Cardiac muscle cell (in vitro differentiated cells and primary cell): ENCODE measurements at places on chromosomes 4 and X. TPM values are rescaled to one million over a fixed set of nuclear protein-coding genes. Genes with fewer than 3 reads are reported as not detected.

The MMRN1 gene
- polyA plus RNA-seq: 0.54 and 0.83 TPM in 2 replicates

The AKAP4 gene
- polyA plus RNA-seq: not detected in 2 replicates

The ARHGAP10 gene
- 10.4 and 12.1 TPM in 2 replicates for polyA plus RNA-seq

The MAGEB2 gene
- polyA plus RNA-seq: not detected in 2 replicates

The SLC10A4 gene
- not detected in 2 replicates for polyA plus RNA-seq

The CPE gene
- polyA plus RNA-seq: 238 and 323 TPM in 2 replicates

The ANOS1 gene
- 10.4 and 17.6 TPM in 2 replicates for polyA plus RNA-seq

The ARMCX4 gene
- 11.2 and 16.3 TPM in 2 replicates for polyA plus RNA-seq

The NR0B1 gene
- polyA plus RNA-seq: 0.30 TPM in 1 of 2 replicates, not detected in the other

The RBM46 gene
- polyA plus RNA-seq: 0.24 and 0.75 TPM in 2 replicates

The ATOH1 gene
- not detected in 2 replicates for polyA plus RNA-seq

The GAB3 gene
- 0.17 TPM in 1 of 2 replicates, not detected in the other for polyA plus RNA-seq

The TCEAL9 gene
- polyA plus RNA-seq: 287 and 422 TPM in 2 replicates

DNA sequence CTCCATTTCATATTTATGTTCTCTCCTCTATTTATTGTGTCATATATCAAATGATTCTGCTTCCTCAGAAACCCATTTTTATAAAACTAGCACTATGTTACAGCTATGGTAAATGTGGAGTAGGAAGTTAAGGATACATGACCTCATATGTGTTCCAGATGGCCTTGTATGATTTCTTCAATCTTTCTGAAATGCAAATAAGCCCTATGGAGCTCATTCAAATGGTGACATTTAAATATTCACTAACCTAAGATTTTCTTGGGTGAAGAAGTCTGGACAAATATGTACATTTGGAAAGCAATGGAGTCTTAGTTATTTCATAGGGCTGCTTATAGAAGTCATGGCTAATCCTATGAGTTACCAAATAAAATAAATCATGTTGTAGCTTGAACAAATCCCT, 782.5 kb downstream of the STPG2 start:
- H3K27me3 ChIP-seq: no peaks in the 10 kb centered on the region
- no peak for DNase-seq
- H3K36me3 ChIP-seq: no peaks in the 10 kb centered on the region
- H3K4me3 ChIP-seq: no peak overlapping the region

DNA sequence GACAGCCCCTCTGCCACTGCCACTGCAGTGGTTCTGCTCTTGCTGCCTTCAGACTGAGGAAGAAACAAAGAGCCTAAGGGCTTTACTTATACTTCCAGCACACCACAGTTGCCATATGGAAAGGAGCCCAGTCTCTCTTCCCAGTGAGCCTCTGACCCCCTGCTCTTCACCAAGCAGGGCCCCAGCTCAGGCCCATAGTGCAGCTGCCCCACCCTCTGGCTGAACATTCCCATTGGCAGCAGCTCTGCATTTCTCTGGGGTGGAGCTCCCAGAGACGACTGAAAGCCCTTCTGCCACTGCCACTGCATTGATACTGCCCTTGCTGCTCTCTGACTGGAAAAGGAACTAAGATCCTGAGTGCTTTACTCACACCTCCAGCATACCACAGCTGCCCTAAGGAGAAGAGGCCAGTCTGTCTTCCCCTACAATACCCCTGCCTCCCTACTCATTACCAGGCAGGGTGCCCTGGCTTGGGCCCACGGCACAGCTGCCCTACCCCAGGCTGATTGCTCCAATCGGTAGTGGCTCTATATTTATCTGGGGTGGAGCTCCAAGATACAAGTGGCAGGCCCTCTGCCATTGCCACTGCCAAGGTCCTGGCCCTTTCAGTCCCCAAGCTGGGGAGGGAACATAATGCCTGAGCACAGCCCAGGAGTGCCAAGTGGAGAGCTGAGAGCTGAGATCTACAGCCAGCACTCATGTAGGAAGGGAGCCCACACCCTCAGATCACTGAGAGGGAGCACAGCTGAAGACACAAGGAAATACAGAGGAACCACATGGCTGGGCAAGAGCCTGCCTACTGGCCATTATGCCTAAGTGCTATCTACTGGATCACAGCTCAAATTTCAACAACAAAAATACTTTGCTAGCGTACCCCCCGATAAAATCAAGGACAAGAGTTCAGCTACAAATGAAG, 36.0 kb downstream of the AWAT2 start:
- no peaks in the 10 kb centered on the region for H3K4me1 ChIP-seq
- no peak overlapping the region for H3K27ac ChIP-seq
- H3K27me3 ChIP-seq: no peaks in the 10 kb centered on the region
- DNase-seq: no peak
- H3K4me3 ChIP-seq: no peak overlapping the region

DNA sequence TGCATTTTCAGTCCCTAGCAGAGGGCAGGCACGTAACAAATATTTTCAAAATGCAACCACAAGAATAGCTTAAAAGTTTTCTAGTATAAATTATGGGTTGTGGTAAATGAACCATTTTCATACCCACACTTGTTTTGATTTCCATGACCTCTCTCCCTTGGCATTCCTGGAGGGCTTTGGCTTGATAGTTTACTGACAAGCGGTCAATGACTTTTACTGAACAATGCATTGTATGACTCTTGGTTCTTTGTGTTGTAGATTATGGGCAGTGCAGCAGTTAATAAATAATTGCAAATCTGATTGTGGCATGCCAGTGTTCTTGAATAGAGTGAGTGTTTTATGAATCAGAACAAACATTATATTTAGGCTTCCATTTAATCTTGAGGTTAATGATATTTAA, 285.2 kb upstream of the ARX start:
- H3K4me3 ChIP-seq: no peak overlapping the region
- H3K36me3 ChIP-seq: no peaks in the 10 kb centered on the region
- no peaks in the 10 kb centered on the region for H3K27me3 ChIP-seq
- no peak for DNase-seq
- no peaks in the 10 kb centered on the region for H3K4me1 ChIP-seq
- H3K27ac ChIP-seq: no peak overlapping the region

DNA sequence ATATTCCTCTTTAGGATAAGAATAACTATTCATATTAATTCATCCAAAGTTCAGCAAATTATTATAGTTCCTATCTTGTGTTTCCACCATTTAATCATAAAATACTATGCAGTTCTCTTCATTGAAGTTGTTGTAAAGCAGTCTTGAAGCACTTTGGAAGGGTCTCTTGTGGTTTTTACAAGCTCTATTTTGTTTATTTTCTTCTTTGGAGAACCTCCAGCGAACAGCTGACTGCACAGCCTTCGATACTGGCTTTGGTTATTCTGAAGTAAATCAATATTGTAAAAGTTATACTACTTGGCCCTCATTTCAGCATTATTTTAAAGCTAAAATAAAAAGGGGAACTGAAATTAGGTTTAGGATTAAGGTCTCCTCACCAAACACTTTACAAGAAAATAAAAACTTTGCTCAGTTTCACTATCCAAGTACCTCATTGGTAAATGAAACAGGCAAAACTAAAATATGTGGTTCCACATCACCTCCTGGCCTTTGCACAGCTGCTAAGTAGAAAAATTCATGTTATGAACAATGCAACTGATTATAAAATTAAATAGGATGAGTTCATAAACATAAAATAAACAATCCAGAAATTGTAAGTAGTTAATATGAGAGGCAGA, 1629.2 kb upstream of the ADGRL3 start:
- H3K4me1 ChIP-seq: no peaks in the 10 kb centered on the region
- H3K4me3 ChIP-seq: no peak overlapping the region
- no peak overlapping the region for H3K27ac ChIP-seq
- no peaks in the 10 kb centered on the region for H3K36me3 ChIP-seq
- no peaks in the 10 kb centered on the region for H3K27me3 ChIP-seq

DNA sequence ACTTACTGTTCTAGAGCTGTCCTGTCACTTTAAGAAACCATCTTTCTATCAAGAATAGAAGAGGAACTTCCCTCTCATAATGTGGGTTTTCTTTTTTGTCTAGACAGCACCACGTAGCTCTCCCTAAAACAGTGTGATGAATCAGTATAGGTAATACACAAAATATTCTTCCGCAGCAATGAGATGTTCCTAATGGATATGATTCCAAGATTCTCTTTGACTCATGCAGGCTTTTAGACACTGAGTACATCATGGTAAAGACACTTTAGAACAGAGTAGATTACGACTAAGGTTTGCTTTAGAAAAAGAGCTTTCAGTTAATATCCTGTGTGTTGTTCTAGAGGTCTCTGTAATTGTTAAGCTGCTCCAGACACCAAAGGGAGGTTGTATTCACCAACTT, 69.8 kb downstream of the PTTG2 start:
- no peak for DNase-seq
- peaks cover 4% of the 10 kb centered on the region for H3K36me3 ChIP-seq
- H3K4me1 ChIP-seq: peaks cover 11% of the 10 kb centered on the region
- H3K27ac ChIP-seq: no peak overlapping the region
- no peak overlapping the region for H3K4me3 ChIP-seq

GRCh38 chrX:101958139-101958538, 26.3 kb upstream of the ZMAT1 start:
- H3K4me1 ChIP-seq: no peaks in the 10 kb centered on the region
- no peak overlapping the region for H3K4me3 ChIP-seq
- no peak for DNase-seq
- no peaks in the 10 kb centered on the region for H3K36me3 ChIP-seq
- H3K27me3 ChIP-seq: no peaks in the 10 kb centered on the region

GRCh38 chr4:164876700-164877324, at the start of gene APELA:
APELA (plus strand) TSS chr4:164877178; CDS start chr4:164877332, 154 bp downstream.
- H3K27me3 ChIP-seq: no peaks in the 10 kb centered on the region
- H3K4me3 ChIP-seq: peak within 1 kb of the TSS; percentile 28
- H3K4me1 ChIP-seq: peaks cover 21% of the 10 kb centered on the region
- no peaks in the 10 kb centered on the region for H3K36me3 ChIP-seq
- peak within 1 kb of the TSS; percentile 11 for H3K27ac ChIP-seq

GRCh38 chrX:101551380-101551767, 1.0 kb downstream of the ARMCX1 start:
- peak overlapping the region; percentile 37 for H3K4me3 ChIP-seq
- no peak overlapping the region for H3K27ac ChIP-seq
- H3K36me3 ChIP-seq: no peaks in the 10 kb centered on the region

GRCh38 chr4:182711211-182711610, 206.0 kb downstream of the DCTD start:
- no peak for DNase-seq
- no peaks in the 10 kb centered on the region for H3K36me3 ChIP-seq
- peaks cover 5% of the 10 kb centered on the region for H3K4me1 ChIP-seq

- DNase-seq: no peak
- no peak overlapping the region for H3K27ac ChIP-seq
- H3K27me3 ChIP-seq: no peaks in the 10 kb centered on the region
- H3K4me1 ChIP-seq: no peaks in the 10 kb centered on the region
- no peaks in the 10 kb centered on the region for H3K36me3 ChIP-seq
- H3K4me3 ChIP-seq: no peak overlapping the region
Measured at GRCh38 chr4:169988252-169988651, 37.9 kb downstream of the MFAP3L start.

DNA sequence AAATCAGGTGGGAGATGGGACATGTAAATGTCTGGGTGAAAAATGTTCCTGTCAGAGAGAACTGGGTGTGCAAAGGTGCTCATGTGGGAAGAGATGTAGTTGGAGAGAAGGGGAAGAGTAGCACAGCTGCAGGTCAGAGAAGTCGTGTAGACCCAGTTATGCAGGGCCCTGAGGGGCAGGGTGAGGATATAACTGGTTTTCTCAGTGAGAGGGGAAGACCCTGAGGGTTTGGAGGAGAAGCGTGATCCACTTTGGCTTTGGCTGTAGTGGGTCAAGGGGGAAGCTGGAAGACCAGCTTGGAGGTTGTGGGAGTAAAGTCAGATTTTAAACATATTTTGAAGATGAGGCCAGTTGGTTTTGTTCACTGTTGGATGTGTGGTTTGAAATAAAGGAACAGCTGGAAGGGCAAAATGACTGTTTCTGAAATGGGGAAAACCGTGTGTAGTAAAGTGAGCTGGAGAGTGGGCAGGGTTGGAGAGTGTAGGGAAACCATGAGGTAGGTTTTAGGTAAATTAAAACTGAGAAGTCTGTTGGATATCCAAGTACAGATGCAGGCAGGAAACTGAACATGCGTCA, 44.2 kb downstream of the NAP1L5 start:
- H3K4me3 ChIP-seq: no peak overlapping the region
- H3K36me3 ChIP-seq: peaks cover 10% of the 10 kb centered on the region
- no peaks in the 10 kb centered on the region for H3K4me1 ChIP-seq
- H3K27ac ChIP-seq: no peak overlapping the region

DNA sequence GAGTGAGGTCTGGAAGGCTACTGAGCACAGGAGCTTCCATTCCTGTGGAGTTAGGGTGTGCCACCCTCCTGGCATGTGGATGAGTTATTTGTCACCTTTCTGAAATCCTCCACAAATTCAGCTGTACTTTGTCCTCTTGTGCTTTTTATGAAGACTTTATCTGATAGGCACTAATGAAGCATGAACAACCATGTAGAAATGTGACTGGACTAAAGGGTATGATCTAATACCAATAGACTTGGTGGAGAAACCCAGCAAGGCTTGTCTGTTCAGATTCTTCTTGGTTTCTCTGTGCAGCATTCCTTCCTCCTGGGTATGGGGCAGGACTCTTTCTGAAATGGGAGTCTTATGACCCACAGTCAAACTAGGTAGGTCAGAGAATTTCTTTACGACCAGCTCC, 9.6 kb downstream of the NBDY start:
- no peak overlapping the region for H3K4me3 ChIP-seq
- H3K36me3 ChIP-seq: peaks cover 4% of the 10 kb centered on the region
- peak overlapping the region; percentile 71 for H3K27ac ChIP-seq
- H3K4me1 ChIP-seq: no peaks in the 10 kb centered on the region
- no peaks in the 10 kb centered on the region for H3K27me3 ChIP-seq

DNA sequence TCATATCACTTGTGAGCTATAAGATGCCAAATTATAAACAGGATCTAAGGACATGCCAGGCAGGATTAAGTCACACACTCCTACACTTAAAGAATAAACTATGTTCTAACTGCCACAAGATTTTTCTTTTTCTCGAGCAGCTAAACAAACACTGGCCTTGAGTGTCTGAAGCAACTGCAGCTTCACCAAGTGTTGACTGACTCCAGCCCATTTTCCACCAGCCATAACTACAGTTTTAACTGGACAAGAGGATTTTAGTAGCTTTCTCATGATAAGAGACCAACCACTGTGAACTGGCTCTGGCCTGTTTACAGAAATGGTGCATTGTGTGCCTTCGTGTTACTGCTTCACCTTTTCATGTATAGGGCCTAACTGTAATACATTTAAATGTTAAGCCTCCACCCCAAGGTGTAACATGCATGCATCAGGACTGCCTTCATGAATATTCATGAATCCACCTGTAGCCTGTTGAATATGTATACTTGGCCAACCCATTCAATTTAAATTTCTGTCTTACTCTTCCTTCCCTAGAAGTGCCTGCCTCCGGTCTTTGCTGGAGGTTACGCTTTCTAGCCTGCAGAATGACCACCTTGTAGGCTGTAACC, 10.8 kb downstream of the UCP1 start:
- no peak for DNase-seq
- H3K27ac ChIP-seq: no peak overlapping the region
- H3K4me1 ChIP-seq: no peaks in the 10 kb centered on the region
- H3K36me3 ChIP-seq: no peaks in the 10 kb centered on the region
- H3K27me3 ChIP-seq: no peaks in the 10 kb centered on the region

DNA sequence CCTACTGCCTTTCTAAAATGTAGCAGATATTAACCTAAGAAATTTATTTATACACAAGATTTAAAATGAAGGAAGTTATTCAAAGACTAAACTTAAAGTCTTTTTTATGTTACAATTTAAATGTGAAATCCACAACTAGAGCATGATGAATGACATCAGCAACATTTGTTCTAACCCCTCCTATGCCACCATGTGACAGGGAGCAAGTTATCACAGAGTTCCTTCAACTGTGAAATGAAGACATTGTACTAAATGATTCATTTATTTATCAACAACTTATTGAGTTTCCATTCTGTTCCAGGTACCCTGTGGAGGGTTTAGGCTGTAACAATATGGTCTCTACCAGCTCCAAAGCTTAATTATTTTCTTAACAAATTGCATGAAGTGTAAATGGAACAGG, 76.9 kb downstream of the SLC39A8 start:
- DNase-seq: no peak
- no peaks in the 10 kb centered on the region for H3K4me1 ChIP-seq
- no peak overlapping the region for H3K27ac ChIP-seq
- H3K36me3 ChIP-seq: no peaks in the 10 kb centered on the region
